ENCODE measurements at places on chromosomes 6 and 20.

DNA sequence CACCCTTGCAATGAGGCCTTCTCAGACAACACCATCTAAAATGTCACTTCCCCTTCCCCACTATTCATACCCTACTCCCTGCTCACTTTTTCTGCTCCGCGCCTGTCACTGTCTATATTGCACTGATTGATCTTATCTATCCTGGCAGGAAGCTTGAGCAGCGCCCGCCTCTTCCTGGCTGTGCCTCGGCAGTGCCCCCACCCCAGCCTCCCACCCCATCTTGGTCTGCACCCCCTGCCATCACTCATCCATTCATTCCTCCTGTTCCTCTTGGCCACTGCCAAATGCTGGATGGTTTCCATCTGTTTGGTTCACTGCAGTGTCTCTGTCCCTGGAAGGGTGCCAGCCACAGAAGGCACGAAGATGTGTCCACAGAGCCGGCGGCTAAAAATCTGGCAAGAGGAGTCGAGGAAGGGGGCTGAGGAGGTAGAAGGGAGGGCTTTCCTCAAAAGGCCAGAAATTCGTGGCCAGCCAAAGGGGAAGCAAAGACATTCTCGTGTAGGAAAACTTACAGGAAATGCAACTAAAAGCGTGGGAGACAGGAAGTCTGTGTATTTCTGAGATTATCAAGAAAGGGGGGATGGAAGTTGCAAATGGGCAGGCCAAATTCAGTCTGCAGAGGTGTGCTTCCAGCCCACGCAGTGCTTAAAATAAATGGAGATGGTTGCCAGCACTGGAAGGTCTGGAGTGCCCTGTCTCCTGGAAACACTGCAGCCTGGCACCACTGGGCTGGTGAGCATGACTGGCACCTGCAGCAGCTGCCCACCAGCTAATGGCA is 27.6 kb downstream of the SYNJ2 start:
- DNase-seq = peak; percentile 72

DNA sequence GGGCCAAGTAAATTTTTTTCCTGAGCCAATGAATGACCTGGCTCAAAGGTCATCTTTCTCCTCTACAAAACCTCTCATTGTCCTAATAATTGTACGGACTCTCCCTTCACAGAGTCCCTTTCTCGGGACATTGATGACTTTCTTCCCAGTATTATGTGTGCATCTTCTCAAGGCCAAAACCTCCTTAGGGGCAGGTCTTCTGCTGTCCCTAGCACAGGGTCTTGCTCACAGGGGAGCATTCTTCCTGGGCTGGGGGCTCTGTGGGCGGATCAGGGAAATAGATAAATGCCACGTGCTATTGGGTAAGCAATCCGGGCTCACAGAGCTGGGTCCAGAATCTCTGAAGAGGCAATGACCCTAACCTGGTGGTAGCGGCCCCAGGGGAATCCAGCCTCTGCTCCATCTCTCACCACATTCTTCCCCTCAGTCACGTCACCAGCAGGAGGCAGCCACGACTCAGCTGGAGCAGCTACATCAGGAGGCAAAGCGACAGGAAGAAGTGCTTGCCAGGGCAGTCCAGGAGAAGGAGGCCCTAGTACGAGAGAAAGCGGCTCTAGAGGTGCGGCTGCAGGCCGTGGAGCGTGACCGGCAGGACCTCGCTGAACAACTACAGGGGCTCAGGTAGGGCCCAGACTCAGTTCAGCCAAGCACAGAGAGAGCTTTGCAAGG is 23.5 kb downstream of the CEP250 start:
- no peak for DNase-seq

- no peak for DNase-seq
Measured at GRCh38 chr6:3603340-3604130, 146.7 kb upstream of the SLC22A23 start.

- DNase-seq = no peak
Measured at GRCh38 chr20:16712511-16712947, 17.3 kb upstream of the SNRPB2 start.

- DNase-seq = no peak
Measured at GRCh38 chr6:81750200-81750599, 2.3 kb downstream of the TENT5A start.

DNA sequence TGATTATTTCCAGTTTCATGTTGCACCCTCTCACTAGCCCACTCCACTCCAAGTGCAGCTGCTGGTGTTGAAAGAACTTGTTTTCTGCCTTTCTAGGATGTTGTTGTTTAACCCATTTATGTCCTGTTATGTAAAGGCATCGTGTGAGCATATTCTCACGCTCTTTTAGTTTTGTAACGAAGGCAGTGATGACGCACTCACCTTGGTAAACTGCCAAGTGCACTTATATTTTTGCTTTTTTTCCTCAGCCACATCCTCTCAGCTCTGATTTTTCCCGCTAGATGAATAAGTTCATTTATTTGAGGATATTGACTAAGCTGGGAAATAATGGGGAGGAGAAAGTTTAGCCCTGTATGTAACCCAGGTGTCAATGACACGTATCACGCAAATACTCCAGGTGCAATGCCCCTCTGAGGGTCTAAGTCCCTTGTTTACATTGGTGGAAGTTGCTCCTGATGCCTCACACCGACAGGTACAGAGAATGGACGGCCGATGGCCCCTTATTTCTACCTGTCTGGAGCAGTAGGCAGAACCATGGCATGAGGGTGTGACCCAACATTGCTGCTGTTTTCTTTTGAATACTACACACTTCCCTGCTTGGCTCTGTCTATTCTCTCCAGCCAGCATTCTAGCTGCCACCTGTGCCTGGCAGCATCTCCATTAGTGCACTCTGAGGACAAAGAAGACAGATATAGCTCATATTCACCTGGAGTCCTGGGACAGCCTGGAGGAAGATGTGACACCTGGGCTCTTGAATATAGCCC is 132.7 kb upstream of the SLC24A3 start:
- no peak for DNase-seq

GRCh38 chr6:134324766-134325165 is 6.9 kb upstream of the SGK1 start:
- no peak for DNase-seq
